ENCODE measurements at places on chromosomes 3 and 15.

- DNase-seq: no peak
Measured at GRCh38 chr3:54484334-54484733, 362.0 kb downstream of the CACNA2D3 start.

DNA sequence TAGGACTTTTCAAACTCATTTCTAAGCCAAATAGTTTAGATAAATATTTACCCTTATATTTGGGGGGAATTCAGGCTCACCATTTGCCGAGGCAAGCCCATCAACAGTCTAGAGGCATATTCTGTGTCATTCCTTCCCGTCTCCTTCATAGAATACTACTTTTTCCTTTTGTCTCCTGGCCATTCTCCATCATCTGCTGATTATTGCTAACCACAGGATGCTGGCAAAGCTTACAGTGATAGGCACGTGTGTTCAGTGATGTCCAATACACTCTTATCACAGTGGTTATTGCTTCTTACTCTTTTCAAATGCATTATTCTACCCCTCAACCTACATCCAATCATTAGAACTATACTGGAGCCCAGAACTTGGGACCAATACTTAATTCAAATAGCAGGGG lies 130.6 kb upstream of the ZBED2 start:
- no peak for DNase-seq

GRCh38 chr3:14001136-14001535 lies 121.3 kb upstream of the WNT7A start:
- no peak for DNase-seq

DNA sequence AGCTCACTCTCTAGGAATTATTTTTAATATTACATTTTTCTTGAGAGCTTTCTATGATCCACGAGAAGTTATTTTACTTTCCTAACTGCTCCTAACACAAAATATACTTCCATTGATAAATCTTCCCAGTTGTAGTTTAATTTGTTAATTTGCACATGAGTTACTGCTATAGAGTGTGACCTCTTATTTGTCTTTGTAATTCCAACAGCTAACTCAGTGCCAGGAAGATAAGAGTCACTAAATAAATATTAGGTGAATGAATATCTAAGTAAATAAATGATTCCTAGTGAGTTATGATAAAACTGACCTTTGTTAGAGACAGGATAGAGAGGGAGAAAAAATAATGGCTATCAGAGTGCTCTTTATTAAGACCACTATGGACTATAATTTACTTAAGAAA lies 319.9 kb downstream of the NAALADL2 start:
- no peak for DNase-seq

GRCh38 chr15:100751585-100751984 lies 128.0 kb upstream of the ALDH1A3 start:
- DNase-seq: no peak

DNA sequence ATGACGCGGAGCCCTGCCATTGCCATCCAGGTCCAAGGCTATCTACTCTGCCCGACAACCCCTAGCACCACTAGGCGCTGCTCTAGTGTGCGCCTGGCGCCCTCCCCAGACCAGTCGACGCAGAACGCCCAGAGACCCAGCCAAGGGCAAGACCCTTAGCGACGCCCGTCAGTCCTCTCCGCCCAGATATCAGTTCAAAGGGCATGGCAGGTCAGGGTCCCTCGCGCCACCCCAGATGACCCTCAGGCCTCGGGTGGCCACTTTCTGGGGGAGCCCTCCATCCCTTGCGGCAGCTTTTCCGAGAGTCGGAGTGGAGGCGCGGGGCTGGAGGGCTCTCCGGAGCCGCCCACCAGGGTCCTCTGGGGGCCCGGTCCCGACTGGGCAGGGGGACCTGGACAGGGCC lies 371 bp upstream of the CLSTN2 start:
- DNase-seq: no peak

- no peak for DNase-seq
Measured at GRCh38 chr3:170079536-170080165, 41.9 kb downstream of the GPR160 start.

DNA sequence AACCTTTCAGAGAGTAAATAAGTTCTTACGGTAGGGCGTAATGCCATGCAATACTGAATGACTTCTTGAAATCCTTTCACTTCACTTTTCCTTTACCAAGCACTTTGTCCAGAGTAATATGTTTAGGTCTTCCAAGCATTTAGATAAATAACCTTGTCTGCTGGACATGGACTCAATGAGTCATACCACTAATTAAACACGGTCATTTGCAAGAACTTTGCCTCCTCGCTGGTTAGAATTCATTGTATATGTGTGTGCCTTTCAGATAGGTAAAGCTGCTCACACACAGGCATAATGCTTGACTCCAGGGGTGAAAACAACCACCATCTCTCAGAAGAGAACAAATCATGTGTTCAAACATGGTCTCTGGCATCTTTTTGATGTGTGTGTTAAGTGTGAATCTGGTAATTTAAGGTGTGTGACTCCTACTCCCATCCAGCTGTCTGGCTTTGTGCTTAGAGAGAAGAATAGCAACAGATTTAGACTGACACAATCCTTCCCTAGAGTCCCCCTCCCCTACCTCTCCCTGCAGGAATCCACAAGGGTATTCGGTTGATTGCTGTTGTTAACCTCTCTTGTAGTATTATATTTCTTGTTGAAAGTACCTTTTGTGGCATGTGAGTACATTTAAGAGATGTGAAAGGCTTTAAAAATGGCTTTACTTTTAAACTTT lies 419.0 kb downstream of the CNTN4 start:
- no peak for DNase-seq

Data from activated CD8-positive, alpha-beta memory T cell treated with anti-CD3 and anti-CD28 coated beads for 1 hour (primary cell).